ENCODE measurements at places on chromosomes 3 and 15. TPM values are rescaled to one million over a fixed set of nuclear protein-coding genes. Genes with fewer than 3 reads are reported as not detected.

SCAP gene
- 28.8 TPM for total RNA-seq

SKIL gene
- 17.5 TPM for total RNA-seq

CPNE9 gene
- total RNA-seq, result 0.30 TPM

PRKCD gene
- 39.7 TPM for total RNA-seq

GOLGA8S gene
- 0.08 TPM for total RNA-seq

KIF15 gene
- 7.9 TPM for total RNA-seq

SLC12A8 gene
- 1.8 TPM for total RNA-seq

B3GALNT1 gene
- 0.17 TPM for total RNA-seq

ITIH4 gene
- 0.44 TPM for total RNA-seq

PLSCR4 gene
- total RNA-seq, result 10.7 TPM

FAM227B gene
- 1.0 TPM for total RNA-seq

UROC1 gene
- not detected for total RNA-seq

RASL12 gene
- 0.13 TPM for total RNA-seq

LTF gene
- total RNA-seq, result not detected

RBMS3 gene
- total RNA-seq, result 0.90 TPM

PLA2G4E gene
- total RNA-seq, result 0.03 TPM

PSTPIP1 gene
- total RNA-seq, result not detected

C2CD4A gene
- 0.10 TPM for total RNA-seq

MYLK gene
- 13.2 TPM for total RNA-seq

Measured in A549 treated with Hydrocortisone at 1 μM for 4 hours (cell line).